Urinary bladder (tissue), 4 donors: ENCODE measurements at places on chromosomes 4 and X.

DNA sequence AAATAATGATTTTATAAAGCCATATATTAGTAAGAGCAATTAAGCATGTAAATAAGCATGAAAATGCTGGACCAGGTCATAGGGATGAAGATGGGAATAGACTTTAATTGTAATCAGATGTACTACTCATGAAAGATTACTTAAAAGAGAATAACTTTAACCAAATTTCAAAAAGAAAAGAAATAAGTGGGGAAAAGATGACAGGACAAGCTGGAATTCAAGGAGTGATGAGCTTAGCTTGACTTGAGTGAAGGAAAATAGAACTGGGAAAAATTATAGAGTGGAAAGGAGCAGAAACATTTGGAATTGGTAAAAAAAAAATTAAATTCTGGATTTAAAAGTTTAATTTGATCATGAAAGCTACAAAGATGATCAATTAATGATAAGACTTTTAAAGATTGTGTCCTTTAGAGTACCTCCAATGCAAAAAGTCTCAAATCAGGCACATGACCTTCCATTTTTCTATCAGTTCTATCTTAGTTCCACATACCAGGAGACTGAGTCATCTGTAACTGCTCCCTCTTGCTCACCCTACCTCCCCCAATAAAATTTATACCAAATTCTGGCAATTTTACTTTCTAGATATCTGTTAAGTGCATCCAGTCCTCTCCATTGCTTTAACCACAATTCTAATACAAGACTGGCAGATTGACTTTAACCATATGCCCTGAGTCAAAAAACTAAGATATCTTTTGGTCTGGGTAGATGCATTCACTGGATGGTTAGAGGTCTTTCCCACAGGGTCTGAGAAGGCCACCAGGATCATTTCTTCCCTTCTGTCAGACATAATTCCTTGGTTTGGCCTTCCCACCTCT, 56.4 kb upstream of the SLIT2 start:
- no peak for DNase-seq

DNA sequence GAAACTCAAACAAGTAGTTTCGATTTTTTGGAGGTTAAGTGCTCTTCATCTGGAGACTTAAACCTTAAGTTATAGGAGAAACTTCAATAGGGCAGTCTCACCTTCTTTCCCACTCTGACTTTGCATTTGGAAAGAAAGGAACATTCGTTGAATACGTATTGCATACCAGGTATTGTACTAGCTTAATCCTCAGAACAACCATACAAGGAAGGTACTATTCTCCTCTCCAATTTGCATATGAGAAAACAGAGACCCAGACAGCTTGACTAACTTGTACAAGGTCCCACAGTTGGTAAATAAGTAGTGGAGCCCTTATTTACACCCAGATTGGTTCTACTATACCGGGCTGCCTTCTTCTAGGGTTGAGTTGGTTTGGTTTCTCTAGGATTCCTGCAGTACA, 32.6 kb downstream of the AMOT start:
- DNase-seq: no peak

- DNase-seq: no peak
These were observed 342.3 kb downstream of the ZNF674 start for GRCh38 chrX:46202733-46203514.

GRCh38 chrX:2766906-2767305, 15.1 kb downstream of the XG start:
- DNase-seq: no peak

DNA sequence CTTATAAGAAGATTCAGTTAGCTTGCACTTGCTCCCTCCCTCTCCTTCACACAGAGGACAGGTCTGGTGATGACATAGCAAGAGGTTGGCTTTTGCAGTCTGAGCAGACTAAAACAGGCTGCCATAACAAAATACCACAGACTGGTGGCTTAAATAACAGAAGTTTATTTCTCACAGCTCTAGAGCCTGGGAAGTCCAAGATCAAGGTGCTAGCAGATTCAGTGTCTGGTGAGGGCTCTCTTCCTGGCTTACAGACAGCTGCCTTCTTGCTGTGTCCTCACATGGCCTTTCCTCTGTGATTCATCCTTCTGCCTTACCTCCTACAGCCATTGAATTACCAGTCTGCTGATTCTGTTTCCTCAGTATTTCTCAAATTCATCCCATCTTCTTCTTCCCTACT, 13.1 kb downstream of the RP2 start:
- no peak for DNase-seq

DNA sequence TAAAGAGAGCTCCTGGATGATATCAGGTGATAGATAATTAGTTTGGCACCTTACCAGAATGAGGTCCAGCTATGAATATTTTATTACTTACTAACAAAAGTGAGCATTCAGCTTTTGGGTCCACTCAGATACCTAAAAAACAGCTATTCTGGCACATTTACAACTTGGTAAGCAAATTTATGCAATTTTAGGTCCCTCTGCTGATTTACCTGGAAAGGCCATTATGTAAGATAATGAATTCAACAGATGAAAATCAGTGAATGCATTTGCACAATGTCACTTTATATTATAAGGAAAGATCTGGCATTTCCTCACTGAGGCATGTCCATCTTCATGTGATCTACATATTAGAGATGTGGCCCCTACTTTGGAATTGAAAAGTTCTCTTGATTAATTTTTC, 517.0 kb downstream of the SPRY1 start:
- DNase-seq: no peak

- DNase-seq: no peak
These were observed 67.0 kb upstream of the FAT1 start for GRCh38 chr4:186790630-186791029.

- DNase-seq: no peak
These were observed 3.4 kb upstream of the UGT8 start for GRCh38 chr4:114595207-114595606.

DNA sequence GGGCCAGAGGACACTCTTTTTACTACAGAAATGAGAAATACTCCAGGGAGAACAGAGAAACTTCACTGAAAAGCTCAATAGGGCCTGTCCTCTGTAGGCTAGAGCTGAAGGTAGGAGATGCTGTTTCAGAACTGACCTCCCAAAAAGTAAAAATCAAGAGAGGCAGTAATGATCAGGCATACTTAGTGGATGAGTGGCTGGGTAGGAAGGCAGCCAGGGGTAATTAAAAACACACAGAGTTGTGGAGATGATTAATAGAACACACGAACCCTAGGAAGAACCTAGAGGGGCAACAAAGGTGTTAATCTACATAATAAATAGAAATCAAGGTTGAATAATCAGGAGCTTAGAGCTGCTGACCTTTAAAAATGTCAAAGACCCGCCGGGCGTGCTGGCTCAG, 582.4 kb upstream of the ADGRL3 start:
- DNase-seq: no peak

- peak; percentile 2 for DNase-seq
These were observed 562.9 kb upstream of the MAGEB2 start for GRCh38 chrX:29652484-29652883.

- DNase-seq: no peak
These were observed 37.2 kb upstream of the MAGEA4 start for GRCh38 chrX:151875270-151876026.

DNA sequence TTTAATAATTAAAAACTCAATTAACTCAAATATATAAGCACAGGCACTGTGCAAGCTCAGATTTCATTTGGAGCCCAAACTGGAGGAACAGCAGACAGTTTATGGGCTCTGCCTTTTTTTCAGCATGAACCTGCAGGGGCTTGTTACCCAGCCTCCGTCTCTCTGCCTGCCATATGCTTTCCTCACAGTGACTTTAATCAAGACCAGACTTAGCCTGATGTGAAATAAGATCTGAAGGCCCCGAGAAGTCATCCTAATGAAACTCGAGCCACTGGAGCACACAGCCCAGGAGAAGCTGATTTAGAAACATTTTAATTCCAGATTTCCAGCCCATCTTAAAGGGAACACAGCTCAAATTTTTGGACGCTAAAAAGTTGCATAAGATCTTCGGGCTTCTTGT, 55.6 kb downstream of the SPATA18 start:
- DNase-seq: peak; percentile 25
